Activated naive CD4-positive, alpha-beta T cell treated with anti-CD3 and anti-CD28 coated beads, Interleukin-2, amount 50 U/mL, for 16 hours (primary cell): ENCODE measurements at places on chromosomes 1 and 21.

DNA sequence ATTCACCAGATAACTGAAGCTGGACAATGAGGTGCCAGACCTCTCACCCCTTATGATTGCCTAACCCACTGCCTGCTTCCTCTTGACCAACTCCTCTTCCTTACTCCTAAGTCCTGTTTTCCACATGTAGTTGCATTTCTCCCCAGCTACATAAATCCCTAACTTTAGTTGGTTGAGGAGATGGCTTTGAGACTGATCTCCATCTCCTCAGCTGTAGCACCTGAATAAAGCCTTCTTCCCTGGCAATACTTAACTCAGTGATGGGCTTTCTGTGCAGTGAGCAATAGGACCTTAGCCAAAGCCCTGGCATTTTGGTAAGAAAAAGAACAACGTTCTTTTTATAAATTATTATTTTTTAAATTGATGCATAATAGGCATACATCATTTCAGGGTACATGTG lies 691.1 kb downstream of the MATN1 start:
- DNase-seq: no peak

- DNase-seq: no peak
Measured at GRCh38 chr1:1907098-1907736, 7.8 kb upstream of the CALML6 start.

- DNase-seq: no peak
Measured at GRCh38 chr1:77632216-77632615, 50.2 kb downstream of the ZZZ3 start.

GRCh38 chr1:162551969-162552683 lies 9.4 kb upstream of the UAP1 start:
- DNase-seq: no peak

GRCh38 chr1:168136709-168137514 lies at the start of gene GPR161:
TSS of gene GPR161 (minus strand) at chr1:168136930. CDS start at chr1:168104850, 32,080 bp downstream.
- DNase-seq: peak; percentile 26
